ENCODE measurements at places on chromosomes 4 and X.

DNA sequence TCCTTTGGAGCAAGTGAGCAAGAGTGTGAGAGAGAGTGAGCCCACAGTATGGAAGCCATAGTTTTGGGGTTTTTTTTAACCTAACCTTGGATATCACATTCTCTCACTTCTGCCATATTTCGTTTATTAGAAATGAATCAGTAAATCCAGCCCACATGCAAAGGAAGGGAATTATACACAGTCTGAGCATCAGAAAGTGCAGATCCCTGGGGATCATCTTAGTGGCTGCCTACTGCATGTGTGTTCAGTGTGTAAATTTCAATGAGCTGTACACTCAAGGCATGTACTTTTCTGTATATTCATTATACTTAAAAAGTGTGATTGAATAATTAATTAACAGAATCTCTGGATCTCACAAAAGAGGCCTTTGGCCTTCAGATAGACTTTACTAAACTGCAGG lies 133.8 kb upstream of the PRPS2 start:
- DNase-seq, result no peak

DNA sequence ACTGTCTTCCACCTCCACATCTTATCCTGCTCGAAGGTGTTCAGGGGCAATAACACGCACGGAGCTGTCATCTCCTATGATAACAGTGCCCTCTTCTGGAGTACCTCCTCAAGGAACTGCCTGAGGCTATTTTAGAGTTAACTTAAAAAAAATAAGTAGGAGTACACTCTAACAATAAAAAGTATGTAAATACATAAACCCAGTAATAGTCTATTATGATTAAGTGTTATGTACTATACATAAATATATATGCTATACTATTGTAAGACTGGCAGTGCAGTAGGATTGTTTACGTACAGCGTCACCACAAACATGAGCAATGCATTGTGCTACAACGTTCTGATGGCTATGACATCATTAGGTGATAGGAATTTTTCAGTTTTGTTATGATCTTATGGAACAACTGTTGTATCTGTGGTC lies 34.5 kb upstream of the TLR2 start:
- DNase-seq, result no peak

DNA sequence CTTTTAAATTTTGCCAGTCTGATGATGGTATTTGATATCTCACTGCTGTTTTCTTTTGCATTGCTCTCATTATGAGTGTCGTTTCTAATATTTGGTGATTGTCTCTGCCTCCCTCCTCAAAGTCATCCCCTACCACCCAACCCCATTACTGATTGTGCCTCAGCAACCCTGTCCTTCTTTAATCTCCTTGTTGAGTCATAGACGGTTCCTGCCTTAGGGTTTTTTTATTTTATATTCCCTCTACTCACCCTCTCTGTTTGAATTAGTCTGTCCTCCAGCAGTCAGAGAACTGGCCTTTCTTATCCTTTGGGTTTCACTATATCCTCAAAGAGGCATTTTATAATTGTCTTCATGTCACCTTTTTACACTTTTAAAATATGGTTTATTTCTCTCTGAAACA lies 409.3 kb upstream of the CPEB2 start:
- no peak for DNase-seq

- DNase-seq, result no peak
Measured at GRCh38 chr4:117987464-117987863, 46.8 kb upstream of the NDST3 start.

DNA sequence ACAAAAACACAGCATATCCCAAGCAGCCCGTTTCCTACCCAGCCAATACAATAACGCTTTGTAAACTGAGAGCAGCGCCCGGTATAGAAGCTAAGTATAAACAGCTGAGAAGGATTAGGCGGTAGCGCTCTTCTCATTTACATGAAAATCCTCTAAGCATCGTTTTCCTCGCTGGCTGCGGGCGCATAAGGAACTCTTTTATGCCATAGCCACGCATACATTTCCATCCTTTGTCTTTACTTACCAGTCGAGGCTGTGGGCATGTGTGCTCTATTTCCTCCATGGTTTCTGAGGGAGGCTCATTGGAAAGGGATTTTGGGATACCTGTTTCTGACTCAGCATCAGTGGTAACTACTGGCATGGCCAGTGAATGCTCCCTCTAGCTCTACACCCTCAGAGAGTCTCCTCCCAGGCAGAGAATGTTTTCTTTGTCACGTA lies 383 bp downstream of the PCYT1B start:
- DNase-seq, result no peak

Measured in GM04503 (cell line).